ENCODE measurements at places on chromosomes 3 and 15.

- no peak for DNase-seq
Measured at GRCh38 chr15:84572231-84572630, 28.6 kb upstream of the ZSCAN2 start.

GRCh38 chr15:46636206-46636605 is 1001.4 kb downstream of the SQOR start:
- DNase-seq: no peak

DNA sequence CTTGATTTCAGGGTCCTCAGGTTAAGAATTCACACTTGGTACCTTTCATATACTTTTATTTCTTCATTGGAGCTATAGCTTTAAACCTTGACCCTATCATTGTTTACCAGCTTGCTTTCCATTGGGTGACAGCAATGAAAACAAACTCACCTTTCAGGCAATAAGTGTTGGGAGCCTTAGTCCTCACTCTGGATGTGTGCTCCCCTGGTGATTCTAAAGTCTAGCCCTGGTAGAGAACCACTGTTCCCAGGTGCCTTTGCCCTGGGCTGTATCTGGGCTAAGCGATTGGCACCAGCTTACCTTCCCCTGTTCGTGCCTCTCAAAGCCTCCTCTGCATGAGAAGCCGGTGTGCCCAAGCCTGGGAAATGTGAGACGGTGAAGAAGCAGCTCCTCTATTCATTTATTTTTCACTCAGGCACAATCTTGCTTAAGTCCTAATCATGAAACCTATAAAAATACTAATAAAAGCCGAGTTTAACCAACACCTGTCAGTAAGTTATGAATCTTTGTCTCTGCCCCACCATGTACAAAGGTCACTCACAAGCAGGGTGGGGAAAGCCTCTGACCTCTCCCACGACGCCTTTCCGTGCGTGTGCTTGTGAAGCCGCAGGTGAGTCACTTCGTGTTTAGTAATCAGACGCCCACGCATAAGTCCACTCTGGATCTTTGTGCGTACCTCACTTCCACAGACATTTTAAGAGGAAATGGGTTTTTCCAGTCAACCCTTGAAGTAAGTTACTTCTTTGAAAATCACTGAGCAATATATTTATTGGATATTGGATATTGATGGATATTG is 12.8 kb upstream of the ARRDC4 start:
- DNase-seq: no peak

DNA sequence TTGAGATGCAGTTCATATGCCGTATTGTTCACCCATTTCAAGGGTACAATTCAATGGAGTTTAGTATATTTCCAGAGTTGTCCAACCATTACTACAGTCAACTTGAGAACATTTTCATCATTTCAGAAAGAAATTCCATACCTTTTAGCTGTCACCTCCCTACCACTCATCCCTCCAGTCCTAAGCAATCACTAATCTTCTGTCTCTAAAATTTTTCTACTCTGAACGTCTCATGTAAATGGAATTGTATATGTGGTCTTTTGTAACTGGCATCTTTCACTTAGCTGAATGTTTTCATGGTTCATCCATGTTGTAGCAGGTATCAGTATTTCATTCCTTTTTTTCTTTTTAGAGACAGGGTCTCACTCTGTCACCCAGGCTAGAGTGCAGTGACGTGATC is 51.1 kb downstream of the CMTM7 start:
- no peak for DNase-seq

- no peak for DNase-seq
Measured at GRCh38 chr3:188448813-188449212, 294.9 kb downstream of the LPP start.

- DNase-seq: no peak
Measured at GRCh38 chr3:134879990-134880389, 84.9 kb downstream of the EPHB1 start.
